ENCODE measurements at places on chromosomes 11 and 22.
A peak's percentile ranks its signal among the peaks of the same experiment; 100 is the strongest.

DNA sequence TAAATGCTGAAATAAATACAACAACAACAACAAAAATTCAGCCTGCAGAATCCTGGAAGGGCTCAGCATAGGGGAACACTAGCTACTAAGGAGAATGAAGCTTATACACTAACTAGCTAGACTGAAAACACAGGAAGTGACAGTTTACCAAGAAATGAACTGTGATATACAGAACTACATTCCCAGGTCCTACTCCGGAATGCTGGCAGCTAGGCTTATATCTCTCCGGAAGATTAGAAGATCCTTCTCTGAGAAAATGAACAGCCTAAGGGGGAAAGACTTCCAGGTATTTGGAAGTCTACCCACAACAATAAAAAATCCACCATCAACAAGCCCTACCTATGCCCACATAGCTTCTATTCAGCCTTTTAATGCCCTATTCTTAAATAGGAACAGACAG is 31.0 kb downstream of the CCDC34 start:
- DNase-seq = no peak

- no peak for DNase-seq
These were observed 174.8 kb downstream of the BUD13 start for GRCh38 chr11:116598036-116598435.

GRCh38 chr11:73040046-73040445 is 102.1 kb downstream of the FCHSD2 start:
- peak; percentile 22 for DNase-seq

GRCh38 chr11:22193348-22194051 is 615 bp downstream of the ANO5 start:
- DNase-seq = no peak

GRCh38 chr22:32528316-32528715 is 53.7 kb downstream of the FBXO7 start:
- peak; percentile 77 for DNase-seq

DNA sequence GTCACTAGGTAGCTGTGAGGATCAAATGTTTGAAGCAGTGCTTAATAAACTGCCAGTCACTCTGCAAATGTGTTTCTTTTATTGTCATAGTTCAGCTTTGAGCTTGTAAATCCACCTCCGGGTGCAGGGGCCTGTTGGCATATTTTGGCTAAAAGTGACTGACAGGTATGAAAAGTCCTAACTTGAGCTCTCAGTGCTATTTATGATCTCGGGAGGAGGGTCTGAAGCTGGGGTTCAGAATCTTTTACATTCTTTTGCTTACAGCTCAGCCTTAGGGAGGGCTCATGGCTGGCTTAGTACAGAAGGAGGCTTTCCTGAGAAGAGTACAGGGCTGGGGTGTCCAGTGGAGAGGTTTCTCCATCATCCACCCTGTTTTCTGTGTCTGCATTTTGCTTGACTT is 1.5 kb downstream of the ASPHD2 start:
- no peak for DNase-seq

- no peak for DNase-seq
These were observed 802.4 kb downstream of the TBC1D22A start for GRCh38 chr22:47564651-47565434.

- DNase-seq = no peak
These were observed 27.7 kb downstream of the EMID1 start for GRCh38 chr22:29233277-29233877.

DNA sequence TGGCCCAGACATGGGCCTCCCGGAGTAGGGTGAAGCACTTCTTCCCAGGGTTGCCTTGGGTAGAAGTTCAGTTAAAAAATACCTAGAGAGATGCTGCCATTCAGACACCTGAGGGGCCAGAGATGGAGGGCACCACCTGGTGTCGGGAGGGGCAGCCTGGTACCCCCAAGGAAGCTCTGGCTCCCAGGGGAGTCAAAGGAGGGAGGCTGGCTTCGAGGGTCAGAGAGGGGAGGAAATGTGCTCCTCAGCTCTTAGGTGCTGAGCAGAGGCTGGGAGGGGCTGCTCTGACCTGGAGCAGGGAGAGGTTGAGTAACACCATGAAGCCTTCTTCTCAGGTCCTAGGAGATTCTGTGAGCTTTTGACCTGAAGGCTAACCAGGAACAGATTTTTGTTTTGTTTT is 1.1 kb downstream of the USP35 start:
- no peak for DNase-seq

DNA sequence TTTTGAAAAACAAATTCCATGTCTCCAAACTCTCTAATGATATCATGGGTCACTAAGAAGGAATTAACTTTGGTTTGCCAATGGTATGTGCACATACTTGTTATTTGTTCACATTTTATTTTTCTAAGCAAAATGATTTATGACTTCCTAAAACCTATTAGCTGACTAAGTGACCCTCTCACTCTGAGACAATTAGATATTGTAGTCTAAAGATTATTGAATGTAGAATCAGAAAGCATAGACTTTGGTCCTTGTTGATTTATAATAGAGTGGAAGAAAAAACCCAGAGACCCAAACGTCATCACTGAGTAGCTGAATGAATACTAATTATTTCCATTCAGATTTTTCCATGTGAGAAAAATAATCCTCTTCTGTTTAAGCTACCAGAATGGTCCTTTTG is 243.5 kb upstream of the ANO3 start:
- no peak for DNase-seq

- no peak for DNase-seq
These were observed 1389.8 kb downstream of the TBC1D22A start for GRCh38 chr22:48152164-48152775.

- no peak for DNase-seq
These were observed 11.7 kb downstream of the OSBPL5 start for GRCh38 chr11:3153291-3153861.

DNA sequence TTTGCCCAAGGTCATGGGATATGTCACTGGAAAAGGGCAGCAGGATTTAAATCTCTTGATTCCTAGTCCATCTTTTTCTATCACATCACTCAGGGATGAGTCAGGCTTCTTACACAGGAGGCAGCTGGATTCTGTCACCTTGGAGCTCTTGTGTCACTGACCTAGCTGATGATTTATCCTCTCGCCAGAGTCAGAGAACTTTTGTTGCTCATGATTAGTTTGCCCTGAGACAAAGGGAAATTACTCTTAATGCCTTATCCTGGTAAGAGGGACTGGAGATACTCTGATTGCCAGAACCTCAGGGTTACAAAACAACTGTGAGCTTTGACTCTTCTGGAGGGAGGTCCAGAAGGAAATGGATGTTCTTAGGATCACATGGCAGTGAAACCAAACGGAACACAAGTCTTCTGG is 10.1 kb downstream of the COA4 start:
- no peak for DNase-seq

GRCh38 chr22:44042249-44043218 is 18.4 kb downstream of the PARVB start:
- no peak for DNase-seq

- no peak for DNase-seq
These were observed 151.6 kb upstream of the BLID start for GRCh38 chr11:122267602-122268001.

DNA sequence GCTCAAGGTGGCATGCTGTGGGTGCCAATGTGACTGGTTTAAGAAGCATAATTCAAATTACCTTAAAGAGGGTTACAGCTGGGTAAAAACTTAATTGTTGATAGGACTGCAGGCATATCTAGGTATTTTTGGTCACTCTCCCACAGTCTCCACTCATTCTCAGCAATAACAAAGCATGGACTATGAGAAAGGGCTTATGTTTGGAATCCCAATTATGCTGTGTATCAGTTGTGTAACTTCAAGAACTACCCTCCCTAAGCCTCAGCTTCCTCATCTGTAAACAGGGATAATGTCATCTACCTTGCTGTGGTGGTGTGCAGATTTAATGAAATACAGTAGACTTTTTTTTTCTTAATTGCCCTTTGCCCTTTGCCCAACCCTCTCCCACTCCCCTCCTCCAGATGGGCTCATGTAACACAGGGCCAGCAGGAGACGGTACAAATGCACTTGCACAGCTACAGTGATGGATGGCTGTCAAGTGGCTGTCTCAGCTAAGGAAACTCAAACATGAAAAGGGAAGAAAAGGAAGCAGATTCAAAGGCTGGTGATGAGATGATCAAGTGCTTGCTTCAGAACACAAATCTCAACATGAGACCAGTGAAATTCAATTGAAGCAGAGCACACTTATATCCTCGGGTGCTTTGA is 37.6 kb downstream of the MAP6 start:
- DNase-seq = no peak

DNA sequence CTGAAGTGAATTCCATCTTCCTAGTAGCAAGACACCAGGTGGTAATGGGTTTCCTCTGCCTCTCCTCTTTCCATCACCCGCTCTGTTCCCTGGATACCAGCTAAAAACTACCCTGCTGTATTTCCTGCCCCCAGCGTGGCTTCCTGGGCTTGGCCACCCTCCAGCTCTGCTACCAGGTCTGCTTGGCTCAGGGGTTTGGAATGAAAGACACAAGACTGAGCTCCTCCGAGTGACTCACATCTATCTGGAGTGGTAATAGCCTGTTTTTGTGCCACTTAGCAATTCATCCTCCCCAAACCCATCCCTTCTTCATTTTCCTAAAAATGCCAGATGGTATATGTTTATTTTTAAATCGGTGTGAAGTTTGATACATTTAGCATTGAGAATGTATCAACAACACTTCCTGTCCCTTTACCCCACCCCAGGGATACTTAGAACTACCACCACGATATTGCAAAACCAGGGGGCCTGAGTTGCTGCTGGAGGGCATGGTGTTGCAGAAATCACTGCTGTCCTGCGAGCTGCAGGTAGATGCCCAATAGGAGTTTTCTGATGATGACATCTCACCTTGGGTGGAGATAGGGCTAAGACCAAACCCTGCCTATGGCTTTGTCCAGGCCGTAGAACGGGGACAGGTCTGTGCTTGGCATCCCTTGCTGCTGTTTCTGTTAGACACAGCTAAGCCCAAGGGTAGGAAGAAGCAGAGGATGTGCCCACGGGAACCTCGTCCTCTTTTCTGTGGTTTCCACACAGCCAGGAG is 7.5 kb upstream of the MICAL3 start:
- no peak for DNase-seq

GRCh38 chr22:35648066-35649025 is at the start of gene APOL6:
Gene APOL6, plus strand, starts transcription at chr22:35648446. Its CDS starts 7,980 bp downstream, at chr22:35656426.
- no peak for DNase-seq

DNA sequence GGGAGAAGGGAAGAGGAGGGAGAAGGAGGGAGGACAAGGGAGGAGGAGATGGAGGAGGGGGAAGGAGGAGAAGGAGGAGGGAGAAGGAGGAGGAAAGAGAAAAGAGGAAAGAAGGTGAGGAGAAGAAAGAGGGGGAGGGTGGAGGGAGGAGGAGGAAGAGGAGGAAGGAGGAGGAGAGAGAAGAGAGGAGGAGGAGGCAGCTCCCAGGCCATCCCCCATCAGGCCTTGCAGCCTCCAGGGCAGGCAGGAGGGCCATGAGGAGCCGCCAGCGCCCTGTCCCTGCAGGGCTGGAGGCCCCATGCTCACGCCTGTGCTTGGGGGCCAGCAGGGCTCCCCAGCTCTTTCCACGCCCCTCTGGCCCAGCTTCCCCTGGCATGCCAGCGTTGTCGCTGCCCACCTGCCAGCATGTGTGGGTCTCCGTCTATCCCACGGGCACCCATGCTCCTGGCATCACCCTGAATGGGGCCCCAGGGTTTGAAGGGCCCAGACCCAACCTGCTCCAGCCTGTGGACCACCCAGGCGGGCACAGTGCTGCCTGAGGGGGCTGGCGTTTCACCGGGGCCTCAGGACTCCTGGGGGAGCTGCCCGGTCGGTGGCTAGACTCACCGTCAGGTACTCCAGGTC is 5.2 kb downstream of the TSPAN32 start:
- no peak for DNase-seq

DNA sequence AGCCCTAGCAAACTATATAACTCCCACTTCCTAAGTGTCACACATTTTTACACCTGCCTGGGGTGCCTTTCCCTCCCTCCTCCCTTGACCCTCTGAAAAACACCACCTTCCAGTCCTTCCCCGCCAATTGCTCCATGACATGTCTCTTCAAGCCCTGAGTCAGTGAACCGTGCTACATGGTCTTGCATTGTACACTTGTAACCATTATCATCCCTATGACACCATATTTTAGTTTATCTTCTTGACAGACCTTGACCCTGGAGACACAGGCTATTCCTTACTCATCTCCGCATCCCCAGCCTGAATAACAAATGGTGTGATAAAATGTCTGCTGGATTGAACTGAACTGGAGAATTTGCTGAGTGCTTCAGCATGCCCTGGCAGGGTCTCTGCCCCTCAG is 36.9 kb downstream of the TNKS1BP1 start:
- DNase-seq = no peak

DNA sequence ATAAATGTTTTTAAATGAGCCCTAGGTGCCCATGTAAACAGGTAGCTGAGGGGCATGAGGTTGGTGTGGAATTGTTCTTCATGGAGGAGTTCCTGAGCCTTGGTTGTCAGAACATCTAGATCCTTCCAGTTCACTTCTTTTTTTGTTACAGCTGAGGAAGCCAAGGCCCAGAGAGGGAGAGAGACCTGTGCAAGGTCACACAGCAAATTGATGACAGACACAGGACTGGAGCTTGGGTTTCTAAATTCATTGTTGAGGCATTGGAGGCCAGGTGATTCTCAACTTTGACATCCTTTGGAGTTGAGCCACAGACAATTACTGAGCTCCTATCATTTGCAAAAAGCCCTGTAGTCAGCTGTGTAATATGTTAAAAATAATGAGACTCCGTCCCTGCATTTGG is 73.1 kb upstream of the CRYBB3 start:
- no peak for DNase-seq

DNA sequence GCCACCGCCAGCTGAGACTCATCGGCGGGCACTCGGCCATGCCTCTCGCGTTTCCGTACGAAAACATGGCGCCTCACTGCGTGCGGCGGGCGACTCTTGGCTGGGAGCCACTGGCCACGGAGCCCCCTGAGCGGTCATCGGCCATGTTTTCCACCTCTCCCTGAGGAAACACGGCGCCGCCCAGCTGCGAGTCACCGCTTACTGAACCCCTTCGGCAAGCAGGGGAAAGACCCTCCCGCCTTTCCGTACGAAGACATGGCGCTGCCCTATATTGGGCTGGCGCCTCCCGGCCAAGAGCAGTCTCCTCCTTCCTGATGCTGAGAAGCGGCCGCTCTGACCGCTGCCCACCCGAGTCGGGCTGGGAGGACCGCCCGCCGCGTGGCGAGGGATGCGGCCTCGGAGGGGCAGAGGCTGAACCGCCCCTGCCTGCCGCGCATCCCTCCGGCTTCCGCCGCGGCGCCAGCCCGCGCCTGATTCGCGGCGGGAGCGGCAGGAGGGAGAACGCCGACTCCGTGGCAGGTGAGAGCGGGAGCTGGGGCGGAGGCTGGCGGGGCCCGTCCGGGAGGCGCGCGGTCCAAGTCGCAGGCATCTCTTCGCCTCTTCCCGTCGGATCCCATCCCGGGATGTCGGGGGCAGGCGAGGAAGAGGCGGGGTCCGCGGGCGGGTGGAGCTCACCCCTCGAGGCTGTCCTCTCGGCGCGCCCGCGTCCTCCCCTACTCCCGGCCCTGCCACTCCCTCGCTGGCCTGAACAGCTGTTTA is at the start of gene TCP11L1:
TSS of gene TCP11L1 (plus strand) at position 299 of the 759 bp plus-strand sequence. CDS start 4,202 bp downstream, outside the sequence.
- DNase-seq = peak; percentile 86

DNA sequence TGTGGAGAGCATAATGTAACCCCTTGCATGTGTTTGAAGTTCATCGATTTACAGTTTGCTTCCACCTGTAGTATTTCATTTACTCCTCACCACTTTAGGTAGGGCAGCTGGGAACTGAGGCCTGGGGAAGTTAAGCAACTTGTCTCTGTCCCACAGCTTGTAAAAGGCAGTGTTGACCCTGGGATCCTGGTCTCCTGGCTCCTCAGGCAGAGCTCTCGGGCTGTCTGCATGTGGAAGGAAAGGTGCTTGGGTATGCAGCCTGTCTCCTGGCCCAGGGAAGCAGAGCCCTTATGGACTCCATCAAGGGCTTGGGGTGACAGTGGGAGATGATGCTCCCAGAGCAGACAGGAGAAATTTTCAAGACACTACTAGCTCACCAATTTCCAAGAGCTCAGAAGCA is 49.9 kb downstream of the TRIM29 start:
- no peak for DNase-seq

All from substantia nigra (tissue), 51 donors.